ENCODE measurements at places on chromosomes 13 and 19. TPM values are rescaled to one million over a fixed set of nuclear protein-coding genes. Genes with fewer than 3 reads are reported as not detected.

DNA sequence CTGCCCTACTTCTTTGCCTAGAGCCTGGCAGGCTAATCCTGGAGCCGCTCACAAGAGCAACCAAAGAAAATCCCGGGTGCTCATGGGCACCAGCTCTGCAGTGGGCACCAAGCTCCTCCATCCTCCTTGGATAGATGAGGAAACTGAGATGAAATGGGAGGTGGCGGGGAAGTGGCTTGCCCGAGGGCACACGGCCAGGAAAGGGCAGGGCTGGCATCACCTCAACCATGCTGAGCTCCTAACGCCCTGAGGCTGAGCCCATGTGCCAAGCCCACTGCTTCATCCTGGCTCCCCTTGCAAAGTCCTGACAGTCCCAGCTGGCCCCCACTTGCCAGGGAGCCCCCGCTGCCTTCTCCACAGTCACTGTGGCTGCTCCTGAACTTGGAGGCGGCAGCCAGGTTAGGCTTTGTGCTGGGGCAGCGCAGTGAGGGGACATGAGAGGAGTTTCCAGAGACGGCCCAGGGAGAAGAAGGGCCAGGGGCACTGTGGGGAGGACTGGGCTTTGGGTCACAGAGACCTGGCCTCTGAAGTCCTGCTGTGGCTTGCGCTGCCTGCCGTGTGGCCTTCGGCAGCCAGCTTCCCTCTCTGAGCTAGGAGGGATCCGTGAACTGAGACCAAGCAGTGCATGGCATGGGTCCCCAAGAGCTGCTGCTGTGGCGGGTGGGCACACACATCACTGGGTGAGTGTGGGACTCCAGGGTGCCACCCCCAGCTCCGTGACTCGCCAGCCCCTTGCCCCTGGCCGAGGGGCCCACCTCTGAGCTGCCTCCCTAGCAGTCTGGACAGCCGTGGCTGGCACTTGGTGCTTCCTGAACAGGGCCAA, 17.5 kb downstream of the TMED1 start:
- DNase-seq: no peak

DNA sequence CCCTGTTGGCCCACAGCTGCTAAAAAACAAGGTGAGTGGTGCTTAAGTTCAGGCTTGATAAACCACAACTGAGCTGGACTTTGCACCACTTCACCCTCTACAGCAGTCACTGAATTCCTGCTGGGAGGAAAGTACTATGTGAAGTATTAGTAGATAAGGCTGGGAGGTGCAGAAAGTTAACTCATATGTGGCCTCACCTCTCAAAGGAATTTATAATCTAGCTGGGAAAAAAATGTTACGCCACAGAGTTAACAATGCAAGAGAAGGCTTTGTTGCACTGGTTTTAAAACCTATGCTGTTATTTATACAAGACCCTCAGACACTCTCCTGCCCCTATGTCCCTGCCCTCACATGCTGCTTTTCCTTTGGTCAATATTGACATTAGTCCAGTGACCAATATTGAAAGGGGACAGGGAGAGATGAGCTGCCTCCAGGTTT, 60.9 kb downstream of the LIG4 start:
- DNase-seq: no peak

DNA sequence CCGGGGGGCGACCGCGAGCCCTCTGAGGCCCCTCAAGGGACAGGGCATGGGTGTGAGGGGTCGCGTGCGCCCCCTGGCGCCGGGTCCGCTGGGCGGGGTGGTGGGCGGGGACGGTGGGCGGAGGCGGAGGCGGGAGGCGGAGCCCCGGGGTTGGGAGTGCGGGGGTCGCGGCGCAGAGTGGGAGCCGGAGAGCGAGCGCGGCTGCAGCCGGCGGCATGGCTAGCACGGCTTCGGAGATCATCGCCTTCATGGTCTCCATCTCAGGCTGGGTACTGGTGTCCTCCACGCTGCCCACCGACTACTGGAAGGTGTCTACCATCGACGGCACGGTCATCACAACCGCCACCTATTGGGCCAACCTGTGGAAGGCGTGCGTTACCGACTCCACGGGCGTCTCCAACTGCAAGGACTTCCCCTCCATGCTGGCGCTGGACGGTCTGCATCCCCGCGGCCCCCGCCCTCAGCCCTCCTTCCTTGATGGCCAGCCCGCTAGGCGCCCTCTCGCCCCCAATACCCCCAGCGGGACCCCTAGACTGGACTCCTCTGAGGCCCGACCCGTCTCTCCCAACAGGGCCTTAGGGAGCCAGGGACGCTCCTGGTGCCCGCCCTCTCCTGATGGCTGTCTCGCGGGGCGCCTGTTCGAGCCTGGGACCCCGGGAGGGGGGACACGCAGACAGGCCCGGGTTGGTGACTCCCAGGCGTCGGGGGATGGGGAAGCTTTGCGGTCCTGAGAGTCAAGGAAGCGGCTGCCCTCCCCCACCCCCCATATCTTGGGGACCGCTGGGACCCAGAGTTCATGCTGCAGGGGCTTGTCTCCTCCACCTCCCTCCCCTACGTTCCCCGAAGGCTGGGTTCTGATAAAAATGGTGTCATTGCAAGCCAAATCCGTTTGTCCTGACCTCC, at the start of gene CLDN10:
Gene CLDN10, plus strand, starts transcription at position 182 of the 903 bp plus-strand sequence. Its CDS starts 34 bp downstream, at position 216.
- no peak for DNase-seq

DNA sequence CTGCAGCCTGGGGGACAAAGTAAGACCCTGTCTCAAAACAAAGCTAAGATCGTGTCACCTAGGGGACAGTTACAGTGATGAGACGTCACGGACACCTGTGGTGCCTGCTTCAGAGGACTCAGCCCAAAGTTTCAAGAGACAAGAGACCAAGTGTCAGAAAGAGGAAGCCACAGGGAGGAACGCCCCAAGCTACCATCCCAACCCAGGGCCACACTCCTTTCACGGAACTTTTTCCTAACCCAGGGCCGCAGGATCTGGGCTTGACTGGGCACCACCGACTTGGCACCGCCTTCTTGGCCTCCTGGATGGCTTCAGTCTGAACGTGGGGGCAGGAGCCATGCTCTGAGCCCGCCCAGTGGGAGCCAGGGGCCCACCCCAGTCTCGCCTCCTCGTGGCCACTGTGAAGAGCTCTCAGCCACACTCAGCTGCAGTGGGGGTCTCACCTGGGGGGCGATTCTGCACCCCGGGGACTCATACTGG, 8.5 kb downstream of the MOB3A start:
- DNase-seq: no peak

GRCh38 chr13:72029981-72030380, 163.0 kb upstream of the DACH1 start:
- DNase-seq: no peak

GRCh38 chr13:26599403-26599802, 41.9 kb downstream of the WASF3 start:
- DNase-seq: no peak

GRCh38 chr13:48731001-48731658, 77.4 kb downstream of the CYSLTR2 start:
- DNase-seq: no peak

The SIGLEC5 gene
- not detected for total RNA-seq

The ZNF888 gene
- total RNA-seq: 7.6 TPM

The RAB3A gene
- total RNA-seq: 2.2 TPM

Measured in H4 (cell line).